Left lung (tissue), 14 donors: ENCODE measurements at places on chromosomes 1 and 21. TPM values are rescaled to one million over a fixed set of nuclear protein-coding genes. Genes with fewer than 3 reads are reported as not detected.

The SYF2 gene
- total RNA-seq = 29.1 TPM

The CBR1 gene
- 83.4 TPM for total RNA-seq

The CLDN8 gene
- total RNA-seq = not detected

The SV2A gene
- 3.3 TPM for total RNA-seq

The USH2A gene
- not detected for total RNA-seq

The CRB1 gene
- total RNA-seq = 0.09 TPM

The NEK2 gene
- 3.8 TPM for total RNA-seq
